Activated T-helper 2 cell treated with anti-CD3 and anti-CD28 coated beads, Interferon-gamma antibody, Interleukin-2, Interleukin-4, amounts not matched to agents 10 μg/mL and 5 μg/mL and 100 μg/mL, durations not matched to agents 14 hours and 24 hours and 36 hours (primary cell): ENCODE measurements at places on chromosomes 3 and 15.

- DNase-seq: no peak
Observed at GRCh38 chr3:112688085-112688769, 47.3 kb upstream of the CCDC80 start.

GRCh38 chr3:42501681-42502428 is 588 bp upstream of the VIPR1 start:
- DNase-seq: peak; percentile 44

DNA sequence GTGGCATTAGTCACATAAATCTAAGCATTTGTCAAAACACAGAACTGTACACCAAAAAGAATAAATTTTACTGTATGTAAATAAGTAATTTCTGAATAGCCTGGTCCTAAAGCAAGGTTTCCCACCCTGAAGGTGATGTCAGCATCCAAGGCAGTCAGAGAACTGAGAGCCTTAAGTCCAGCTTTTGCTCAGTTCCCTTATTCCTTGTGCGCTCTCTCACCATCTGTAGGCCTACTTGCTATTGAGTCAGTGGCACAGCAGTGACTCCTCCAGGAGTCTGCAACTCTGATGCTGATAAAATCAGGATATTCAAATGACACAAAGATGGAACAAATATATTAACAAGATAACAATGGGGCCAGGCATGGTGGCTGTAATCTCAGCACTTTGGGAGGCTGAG is 22.3 kb downstream of the VPS39 start:
- no peak for DNase-seq

- no peak for DNase-seq
Observed at GRCh38 chr15:52486003-52486996, 42.4 kb downstream of the MYO5A start.

- no peak for DNase-seq
Observed at GRCh38 chr15:31013863-31014607, 22.6 kb upstream of the MTMR10 start.

GRCh38 chr3:116155841-116156240 is 289.4 kb downstream of the LSAMP start:
- no peak for DNase-seq
